ENCODE measurements at places on chromosomes 5 and 9.

GRCh38 chr9:77899679-77900354 lies 131.8 kb downstream of the GNAQ start:
- no peak for DNase-seq

DNA sequence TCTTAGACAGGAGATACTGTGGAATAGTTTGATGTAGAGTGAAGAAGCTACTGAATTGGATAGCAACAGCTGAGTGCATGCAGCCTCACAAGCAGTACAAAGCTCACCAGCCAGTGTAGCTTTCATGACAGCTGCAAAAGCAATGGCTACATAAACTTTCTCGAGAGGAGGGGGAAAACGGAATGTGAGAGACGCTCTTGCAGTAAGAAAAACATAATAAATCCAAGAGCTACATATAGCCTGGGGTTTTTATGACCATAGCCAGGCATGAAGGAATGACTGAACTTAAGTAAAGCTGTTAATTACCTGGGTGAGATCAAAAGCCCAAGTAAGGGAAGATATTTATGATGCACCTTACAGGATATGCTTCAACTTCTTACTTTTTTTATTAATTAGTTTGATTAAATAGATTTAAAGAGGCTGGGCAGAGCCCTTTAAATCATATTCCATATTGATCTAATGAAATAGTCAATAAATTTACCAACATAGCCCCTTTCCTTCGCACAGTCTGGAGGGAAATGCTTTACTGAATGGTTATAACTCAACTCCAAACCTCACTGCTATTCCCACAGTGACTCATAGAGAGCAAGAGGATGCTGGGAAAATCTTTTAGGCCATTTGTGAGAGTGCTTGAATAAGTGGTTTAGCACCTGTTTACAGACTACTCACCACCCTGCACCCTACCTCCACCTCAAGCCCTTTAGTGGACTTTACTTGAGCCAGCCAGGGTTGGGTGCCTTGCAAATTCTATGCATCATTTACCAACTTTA lies 407.2 kb upstream of the CLINT1 start:
- DNase-seq = peak; percentile 25

GRCh38 chr5:176916337-176916736 lies 17.2 kb upstream of the HK3 start:
- DNase-seq = no peak

DNA sequence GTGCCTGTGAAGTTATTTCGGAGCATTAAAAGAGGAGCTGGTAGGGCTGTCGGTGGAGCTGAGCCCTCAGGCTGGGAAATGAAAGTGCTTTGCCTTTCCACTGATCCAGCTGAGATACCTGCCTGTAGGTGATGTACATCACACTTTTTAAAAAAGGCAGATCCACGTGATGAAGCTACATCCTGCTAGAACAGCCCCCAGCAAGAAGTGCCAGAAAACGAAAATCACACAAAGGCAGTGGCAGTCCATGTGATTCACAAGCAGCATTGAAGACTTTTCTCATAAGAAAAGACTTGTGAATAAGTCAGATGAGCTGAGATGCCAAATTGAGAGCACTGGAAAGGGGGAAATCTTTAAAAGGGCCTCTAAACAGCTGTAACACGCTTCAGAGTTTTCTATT lies 765.1 kb downstream of the PTPRD start:
- DNase-seq = no peak

DNA sequence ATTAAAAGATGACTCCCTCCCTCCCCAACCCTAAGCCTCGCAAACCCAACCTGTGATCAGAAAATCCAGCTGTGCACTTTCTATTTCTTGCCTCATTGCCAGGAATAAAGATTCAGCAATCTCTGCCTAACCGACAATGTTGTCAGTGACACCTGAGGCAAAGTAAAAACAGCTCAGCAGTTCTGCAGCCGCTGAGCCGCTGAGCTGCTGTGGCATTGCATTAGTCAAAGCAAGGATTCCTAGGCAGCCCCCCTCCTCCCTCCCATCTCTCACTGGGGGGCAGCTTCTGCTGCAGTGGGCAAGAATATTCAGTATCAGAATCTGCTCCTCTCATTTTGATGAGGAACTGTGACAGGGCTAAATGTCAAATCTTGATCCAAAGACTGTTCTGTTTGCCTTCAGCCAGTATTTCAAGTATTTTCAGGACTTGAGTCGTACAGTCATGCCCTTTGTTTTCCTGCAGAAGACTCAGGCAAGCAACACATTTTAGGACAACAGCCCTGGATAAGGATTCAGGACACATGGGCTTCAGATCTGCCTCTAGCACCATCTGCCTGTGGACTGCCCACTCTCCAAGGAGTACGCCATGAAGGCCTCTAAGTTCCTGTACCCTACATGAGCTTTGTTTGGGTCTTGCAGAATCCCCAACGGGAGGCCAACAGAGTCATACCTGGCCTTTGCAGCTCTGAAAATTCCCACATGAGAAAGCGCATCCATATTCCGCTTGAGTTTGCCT lies 41.1 kb upstream of the DAP start:
- no peak for DNase-seq

DNA sequence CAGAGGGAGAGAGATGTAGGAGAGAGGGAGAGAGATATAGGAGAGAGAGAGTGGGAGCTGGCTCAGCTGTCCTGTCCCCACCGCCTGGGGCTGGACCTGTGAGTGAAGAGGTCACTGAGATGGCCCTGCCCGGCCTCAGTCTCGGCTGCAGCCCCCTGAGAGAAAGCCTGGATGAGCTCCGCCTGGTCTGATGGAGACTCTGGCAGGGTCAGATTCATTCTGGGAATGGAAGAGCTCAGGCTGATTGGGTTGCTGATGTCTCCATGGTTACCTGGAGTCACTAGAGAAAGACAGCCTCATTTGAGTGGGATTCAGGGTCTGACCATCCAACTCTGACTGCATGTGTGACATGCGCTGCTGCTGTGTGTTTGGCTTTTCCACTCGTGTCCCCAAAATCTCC lies 27.1 kb upstream of the SEMA4D start:
- no peak for DNase-seq

DNA sequence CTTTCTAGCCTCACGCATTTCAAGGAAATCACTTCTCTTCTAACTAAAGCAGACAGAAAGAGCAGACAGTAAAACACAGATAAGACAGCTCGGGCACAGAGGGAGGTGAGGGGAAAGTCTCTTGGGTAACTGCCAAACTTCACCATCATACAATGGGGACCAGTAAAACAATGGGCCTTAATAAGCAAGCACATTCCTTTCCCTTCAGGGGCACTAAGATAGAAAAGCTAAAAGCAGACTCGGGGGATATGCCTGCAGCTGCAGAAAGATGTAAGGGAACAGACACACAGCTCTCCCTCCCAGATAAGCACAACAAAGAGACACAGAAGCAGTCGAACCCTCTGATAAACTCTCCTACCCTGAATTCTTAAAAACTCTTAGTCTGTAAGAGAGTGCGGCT lies 15.6 kb upstream of the CKS2 start:
- DNase-seq = no peak

DNA sequence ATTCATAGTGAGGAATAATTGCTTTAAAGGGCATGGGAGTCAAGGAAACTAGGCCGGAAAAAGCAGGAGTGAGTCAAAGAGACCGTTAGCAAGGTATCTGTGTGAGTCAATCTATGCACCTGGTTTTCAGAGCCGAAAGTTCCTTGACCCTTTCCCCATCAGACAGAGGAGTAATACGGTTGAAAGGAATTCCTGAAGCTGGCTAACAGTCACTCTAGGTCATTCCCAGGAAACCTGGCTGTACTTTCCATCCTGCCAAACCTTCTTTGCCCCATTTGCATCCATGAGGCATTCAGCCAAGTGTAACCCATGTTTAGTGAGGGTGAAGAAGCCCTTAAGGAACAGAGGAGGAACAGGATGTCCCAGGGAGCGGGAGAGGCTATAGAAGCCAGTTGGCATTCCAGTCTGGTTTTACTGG lies 16.2 kb downstream of the RBM18 start:
- DNase-seq = no peak

GRCh38 chr9:126377536-126377935 lies 50.9 kb downstream of the MVB12B start:
- DNase-seq = no peak

DNA sequence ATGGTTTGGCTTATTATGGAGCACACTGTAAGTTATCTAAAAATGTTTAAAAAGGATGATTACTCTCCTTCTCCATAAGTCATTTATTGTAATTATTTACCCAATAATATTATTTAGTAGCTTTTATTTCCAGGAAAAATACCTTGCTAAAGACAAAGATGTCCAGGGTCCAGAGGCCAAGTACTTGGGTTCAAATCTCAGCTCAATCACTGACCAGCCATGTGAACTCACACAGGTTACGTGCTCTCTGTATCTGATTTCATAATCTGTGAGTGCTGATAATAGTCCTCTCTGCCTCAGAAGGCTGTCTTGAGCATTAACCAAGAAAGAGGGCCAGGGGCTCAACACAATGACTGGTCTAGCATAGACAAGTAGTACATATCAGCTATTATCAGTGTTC lies 27.0 kb downstream of the ALDH1A1 start:
- DNase-seq = no peak

DNA sequence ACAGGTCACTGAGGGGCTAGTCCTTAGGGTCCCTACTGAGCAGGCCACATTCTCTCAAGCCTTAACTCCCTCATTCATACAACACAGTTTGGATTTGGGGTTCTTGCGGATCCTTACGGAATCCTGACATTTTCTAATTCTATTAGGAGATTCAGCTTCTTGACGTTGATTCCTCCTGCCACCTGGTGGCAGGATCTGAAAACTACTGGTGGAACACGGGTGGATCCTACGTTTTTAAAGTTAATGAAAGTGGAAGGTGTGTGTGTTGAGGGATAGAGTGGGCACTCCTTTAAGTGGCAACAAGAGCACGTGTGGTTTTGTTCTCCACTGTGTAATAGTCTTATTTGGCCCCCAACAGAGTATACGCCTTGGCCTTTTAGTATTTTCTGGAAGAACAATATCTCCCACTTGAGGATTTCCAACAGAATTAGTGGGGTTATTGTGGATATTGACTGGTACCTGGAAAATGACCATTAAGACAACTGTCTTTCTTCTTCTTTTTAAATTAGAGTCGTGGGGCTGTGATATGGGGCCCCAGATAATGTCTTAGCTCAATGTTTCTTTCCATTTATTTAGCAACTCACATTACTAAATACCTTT lies 25.2 kb downstream of the SLC28A3 start:
- DNase-seq = peak; percentile 64

DNA sequence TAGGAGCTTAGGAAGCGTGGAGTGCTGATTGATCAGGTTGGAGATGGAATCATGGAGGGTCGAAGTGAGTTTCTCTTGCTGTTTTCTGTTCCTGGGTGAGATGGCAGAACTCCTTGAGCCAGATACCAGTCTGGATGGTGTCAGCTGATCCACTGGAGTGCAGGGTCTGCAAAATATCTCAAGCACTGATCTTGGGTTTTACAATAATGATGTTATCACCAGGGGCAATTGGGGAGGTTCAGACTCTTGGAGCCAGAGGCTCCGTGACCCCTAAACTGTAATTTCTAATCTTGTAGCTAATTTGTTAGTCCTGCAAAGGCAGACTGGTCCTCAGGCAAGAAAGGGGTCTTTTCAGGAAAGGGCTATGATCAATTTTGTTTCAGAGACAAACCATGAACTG lies 80.0 kb upstream of the NIPAL4 start:
- DNase-seq = no peak

DNA sequence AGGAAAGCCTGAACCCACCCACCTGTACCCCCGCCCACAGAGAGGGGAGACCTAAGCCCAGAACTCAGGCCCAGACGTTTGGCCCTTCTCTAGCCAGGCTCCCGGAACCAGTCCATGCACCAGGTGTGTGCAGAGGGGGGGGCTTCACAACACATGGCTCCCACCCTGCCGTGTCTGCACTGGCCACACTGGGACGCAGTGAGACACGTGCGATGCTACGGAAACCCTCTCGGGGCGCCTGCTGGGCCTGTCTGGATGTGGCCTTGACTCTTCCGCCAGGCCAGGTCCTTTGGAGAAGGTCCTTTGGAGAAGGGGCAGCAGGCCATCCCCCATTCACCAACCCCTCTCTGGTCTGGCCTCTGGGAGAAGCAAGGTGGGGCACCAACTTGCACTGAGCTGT lies 58.4 kb upstream of the SARDH start:
- DNase-seq = no peak

DNA sequence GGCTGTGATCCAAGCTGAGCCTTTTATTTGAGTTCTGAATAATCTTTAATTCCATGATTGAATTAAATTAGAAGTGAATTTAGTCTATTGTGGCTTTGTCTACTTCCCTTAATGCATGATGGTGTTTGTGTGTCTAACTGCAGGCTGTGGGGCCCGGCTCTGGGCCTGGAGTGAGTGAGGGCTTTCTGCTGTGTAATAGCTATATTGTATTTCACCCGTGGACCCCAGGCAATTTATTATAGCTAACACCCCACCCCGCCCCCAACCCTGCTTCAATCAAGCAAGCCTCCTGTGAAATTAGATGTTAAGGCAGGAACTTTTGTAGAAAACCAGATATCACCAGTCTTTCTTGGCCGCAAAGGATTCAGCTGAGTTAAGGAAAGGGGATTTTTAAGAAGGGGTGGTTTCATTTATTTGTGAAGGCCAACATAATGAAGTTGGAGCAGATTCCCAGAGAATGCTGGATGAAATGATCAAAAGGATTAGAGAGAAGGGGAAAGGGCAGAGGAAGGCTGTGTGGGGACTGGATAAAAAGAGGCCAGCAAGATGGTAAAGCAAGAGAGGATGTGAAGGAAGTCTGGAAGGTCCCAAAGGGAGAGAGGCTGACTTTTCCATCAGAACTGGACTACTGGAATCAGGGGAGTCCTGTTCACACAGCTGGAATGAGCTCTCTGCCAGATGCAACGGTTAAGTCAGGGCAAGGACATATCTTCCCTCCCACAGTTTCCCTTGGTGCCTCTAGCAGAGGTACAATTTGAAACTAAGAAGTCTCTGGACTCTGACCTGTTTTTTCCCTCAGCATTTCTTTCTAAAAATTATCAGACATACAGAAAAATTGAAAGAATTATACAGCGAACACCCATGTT lies 125.3 kb upstream of the SAP30L start:
- DNase-seq = no peak

DNA sequence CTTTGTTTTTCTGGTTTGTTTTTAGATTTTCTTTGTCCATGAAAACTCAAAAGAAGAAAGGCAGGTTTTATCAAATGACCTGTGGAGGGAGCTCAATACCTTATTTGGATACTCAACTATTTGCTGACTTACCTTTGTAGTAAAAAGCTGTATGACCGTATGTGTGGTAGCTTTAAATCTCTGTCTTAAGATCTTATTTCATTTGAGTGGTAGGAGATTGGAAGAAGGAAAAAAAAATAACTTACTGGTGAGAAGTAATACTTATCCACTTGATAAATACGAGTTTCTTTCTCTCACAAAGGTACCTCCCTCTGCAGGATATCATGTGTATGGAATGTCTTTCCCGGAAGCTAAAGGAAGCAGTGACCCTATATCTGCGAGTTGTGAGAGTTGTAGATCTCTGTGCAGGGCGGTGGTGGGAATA lies 15.0 kb downstream of the FBXO38 start:
- DNase-seq = no peak

GRCh38 chr9:117624106-117624505 lies 80.1 kb upstream of the TLR4 start:
- no peak for DNase-seq

DNA sequence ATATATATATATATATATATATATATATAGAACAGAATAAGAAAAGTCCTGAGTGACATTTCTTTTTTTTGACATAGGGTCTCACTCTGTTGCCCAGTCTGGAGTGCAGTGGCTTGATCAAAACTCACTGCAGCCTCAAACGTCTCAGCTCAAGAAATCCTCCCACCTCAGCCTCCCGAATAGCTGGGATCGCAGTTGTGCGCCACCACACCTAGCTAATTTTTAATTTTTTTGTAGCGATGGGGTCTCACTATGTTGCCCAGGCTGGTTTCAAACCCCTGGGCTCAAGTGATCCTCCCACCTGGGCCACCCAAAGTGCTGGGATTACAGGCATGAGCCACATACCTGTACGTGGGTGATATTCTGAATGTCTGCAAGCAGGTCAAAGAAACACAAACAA lies 48.3 kb downstream of the SPRY4 start:
- no peak for DNase-seq

All from HEK293T (cell line).